ENCODE measurements at places on chromosomes 3 and 15.

- H3K4me3 ChIP-seq, result no peak overlapping the region
- no peaks in the 10 kb centered on the region for H3K27me3 ChIP-seq
- DNase-seq, result no peak
Measured at GRCh38 chr3:141808586-141808985, 45.4 kb downstream of the GRK7 start.

- DNase-seq, result no peak
- peaks cover 3% of the 10 kb centered on the region for H3K27me3 ChIP-seq
- no peak overlapping the region for H3K27ac ChIP-seq
Measured at GRCh38 chr3:22101351-22101750, 350.3 kb upstream of the ZNF385D start.

DNA sequence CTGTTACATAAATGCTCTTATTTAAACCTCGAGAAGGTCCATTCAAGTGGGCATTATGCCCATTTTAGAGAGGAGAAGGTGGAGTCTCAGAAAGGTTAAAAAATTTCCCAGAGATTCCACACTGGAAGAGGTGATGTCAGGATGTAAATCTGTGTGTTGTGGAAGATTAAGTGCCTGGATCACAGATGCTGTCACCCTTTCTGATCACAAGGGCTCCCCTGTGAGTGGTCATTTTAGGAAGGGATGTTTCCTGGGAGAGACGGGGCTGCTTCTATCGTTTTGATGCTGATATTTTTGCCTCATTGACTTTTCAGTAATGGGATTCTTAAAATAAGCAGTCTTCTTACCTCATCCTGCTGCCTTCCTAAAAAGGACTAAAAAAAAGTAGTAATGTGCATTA is 132.5 kb downstream of the CLSTN2 start:
- no peaks in the 10 kb centered on the region for H3K4me1 ChIP-seq
- no peaks in the 10 kb centered on the region for H3K36me3 ChIP-seq
- no peak overlapping the region for H3K4me3 ChIP-seq
- H3K27me3 ChIP-seq, result peaks cover 25% of the 10 kb centered on the region

DNA sequence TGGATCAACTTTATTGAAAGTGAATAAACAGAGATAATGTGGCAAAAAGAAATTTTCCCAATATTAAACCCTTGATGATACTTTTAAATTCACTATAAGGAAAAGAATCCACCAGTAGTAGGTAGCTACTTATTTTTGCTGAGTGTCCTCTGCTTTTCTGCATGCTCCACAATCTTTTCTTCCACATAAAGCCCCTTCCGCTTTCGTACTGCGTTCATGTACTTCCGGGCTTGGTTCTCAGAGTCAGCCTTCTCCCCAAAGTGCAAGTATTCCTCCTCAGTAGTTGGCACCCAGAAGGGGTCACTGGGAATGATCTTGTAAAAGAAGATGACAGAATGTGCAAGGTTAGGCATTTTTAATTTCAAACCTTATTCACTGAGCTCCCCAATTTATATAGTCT is 84.4 kb upstream of the MEX3B start:
- H3K4me3 ChIP-seq, result no peak overlapping the region
- H3K4me1 ChIP-seq, result peaks cover 34% of the 10 kb centered on the region
- H3K27me3 ChIP-seq, result no peaks in the 10 kb centered on the region
- H3K27ac ChIP-seq, result peak overlapping the region; percentile 89
- no peaks in the 10 kb centered on the region for H3K36me3 ChIP-seq

GRCh38 chr15:45794712-45795439 is 160.0 kb downstream of the SQOR start:
- no peak for DNase-seq
- H3K4me3 ChIP-seq, result no peak overlapping the region
- H3K27me3 ChIP-seq, result peaks cover 29% of the 10 kb centered on the region
- H3K27ac ChIP-seq, result no peak overlapping the region
- H3K4me1 ChIP-seq, result peaks cover 9% of the 10 kb centered on the region
- H3K36me3 ChIP-seq, result no peaks in the 10 kb centered on the region

- no peak overlapping the region for H3K4me3 ChIP-seq
- peaks cover 8% of the 10 kb centered on the region for H3K4me1 ChIP-seq
- H3K27ac ChIP-seq, result peak overlapping the region; percentile 55
- H3K27me3 ChIP-seq, result no peaks in the 10 kb centered on the region
Measured at GRCh38 chr3:146077181-146077580, 83.8 kb downstream of the PLOD2 start.

DNA sequence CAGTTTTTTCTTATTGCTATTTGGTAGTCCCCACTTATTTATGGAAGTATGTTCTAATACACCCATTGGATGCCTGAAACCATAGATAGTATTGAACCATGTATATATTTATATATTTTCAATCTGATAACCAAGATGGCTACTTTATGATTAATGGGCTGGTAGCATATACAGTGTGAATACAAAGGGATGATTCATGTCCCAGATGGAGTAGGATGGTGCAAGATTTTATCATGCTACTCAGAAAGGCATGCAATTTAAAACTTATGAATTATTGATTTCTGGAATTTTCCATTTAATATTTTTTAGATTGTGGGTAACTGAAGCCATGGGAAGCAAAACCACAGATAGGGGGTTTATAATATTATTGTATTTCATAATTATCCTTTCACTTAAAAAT is 35.2 kb downstream of the AP4E1 start:
- H3K27ac ChIP-seq, result no peak overlapping the region
- peaks cover 17% of the 10 kb centered on the region for H3K36me3 ChIP-seq
- peaks cover 16% of the 10 kb centered on the region for H3K4me1 ChIP-seq

DNA sequence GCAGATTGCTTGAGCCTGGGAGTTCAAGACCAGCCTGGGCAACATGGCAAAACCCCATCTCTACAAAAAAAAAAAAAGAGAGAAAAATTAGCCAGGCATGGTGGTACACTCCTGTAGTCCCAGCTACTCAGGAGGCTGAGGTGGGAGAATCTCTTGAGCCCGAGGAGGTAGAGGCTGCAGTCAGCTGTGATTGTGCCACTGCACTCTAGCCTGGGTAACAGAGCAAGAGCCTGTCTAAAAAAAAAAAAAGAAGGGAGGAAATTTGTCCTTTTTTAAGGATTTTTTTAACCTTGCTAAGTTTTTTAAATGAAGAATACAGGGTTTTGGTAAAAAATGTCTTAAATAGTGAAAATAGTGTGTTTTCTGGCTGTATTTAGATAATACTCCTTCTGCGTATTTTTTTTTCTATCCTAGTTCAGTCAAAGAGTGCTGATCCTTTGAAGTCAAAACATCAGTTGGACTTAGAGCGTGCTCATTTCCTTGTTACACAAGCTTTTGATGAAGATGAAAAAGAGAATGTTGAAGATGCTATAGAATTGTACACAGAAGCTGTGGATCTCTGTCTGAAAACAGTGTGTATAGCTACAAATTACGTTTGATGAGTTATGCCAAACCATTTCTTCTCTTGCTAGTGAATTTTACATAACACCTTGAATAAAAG is 11.1 kb downstream of the CAPN7 start:
- H3K27ac ChIP-seq, result no peak overlapping the region
- no peaks in the 10 kb centered on the region for H3K4me1 ChIP-seq
- no peaks in the 10 kb centered on the region for H3K27me3 ChIP-seq
- H3K4me3 ChIP-seq, result no peak overlapping the region
- DNase-seq, result no peak
- H3K36me3 ChIP-seq, result peaks cover 54% of the 10 kb centered on the region

GRCh38 chr3:8505621-8506020 is 4.0 kb downstream of the LMCD1 start:
- no peaks in the 10 kb centered on the region for H3K27me3 ChIP-seq
- H3K4me1 ChIP-seq, result peaks cover 61% of the 10 kb centered on the region
- peak overlapping the region; percentile 26 for H3K27ac ChIP-seq
- DNase-seq, result no peak
- peaks cover 3% of the 10 kb centered on the region for H3K36me3 ChIP-seq

GRCh38 chr15:49265911-49266310 is 95.9 kb downstream of the GALK2 start:
- no peaks in the 10 kb centered on the region for H3K27me3 ChIP-seq
- peaks cover 26% of the 10 kb centered on the region for H3K36me3 ChIP-seq
- H3K27ac ChIP-seq, result no peak overlapping the region
- no peak overlapping the region for H3K4me3 ChIP-seq

DNA sequence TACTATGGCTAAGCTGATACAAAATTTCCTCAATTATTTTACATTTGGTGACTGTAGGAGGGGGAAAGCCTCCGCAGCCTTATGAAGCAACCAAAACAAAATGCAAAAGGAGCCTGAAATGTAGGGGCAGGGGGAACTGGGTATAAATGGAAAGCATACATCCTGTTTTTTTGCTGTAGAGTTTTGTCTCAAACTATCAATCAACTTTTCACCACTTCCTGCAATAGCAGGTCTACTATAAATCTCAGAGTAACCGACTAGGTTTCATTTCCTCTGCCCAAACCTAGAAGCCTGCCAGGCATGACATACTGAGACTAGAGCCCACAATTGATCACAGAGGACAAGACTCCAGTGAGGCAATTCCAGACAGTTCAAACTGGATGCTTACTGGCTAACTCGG is 91.3 kb downstream of the SHQ1 start:
- H3K27ac ChIP-seq, result no peak overlapping the region
- H3K4me3 ChIP-seq, result no peak overlapping the region
- no peaks in the 10 kb centered on the region for H3K27me3 ChIP-seq
- H3K4me1 ChIP-seq, result peaks cover 3% of the 10 kb centered on the region
- no peak for DNase-seq
- H3K36me3 ChIP-seq, result peaks cover 5% of the 10 kb centered on the region

- H3K36me3 ChIP-seq, result peaks cover 4% of the 10 kb centered on the region
- DNase-seq, result no peak
- H3K27ac ChIP-seq, result no peak overlapping the region
- H3K27me3 ChIP-seq, result no peaks in the 10 kb centered on the region
- peak overlapping the region; percentile 81 for H3K4me3 ChIP-seq
Measured at GRCh38 chr15:81001152-81002008, 657 bp downstream of the TLNRD1 start.

GRCh38 chr3:71640331-71640983 is 56.9 kb upstream of the FOXP1 start:
- no peaks in the 10 kb centered on the region for H3K27me3 ChIP-seq
- H3K4me3 ChIP-seq, result no peak overlapping the region
- H3K36me3 ChIP-seq, result no peaks in the 10 kb centered on the region
- H3K4me1 ChIP-seq, result no peaks in the 10 kb centered on the region

- H3K4me3 ChIP-seq, result no peak overlapping the region
- no peak for DNase-seq
- H3K27ac ChIP-seq, result no peak overlapping the region
- peaks cover 28% of the 10 kb centered on the region for H3K27me3 ChIP-seq
- no peaks in the 10 kb centered on the region for H3K36me3 ChIP-seq
Measured at GRCh38 chr15:52709187-52709981, 30.2 kb upstream of the ATOSA start.

DNA sequence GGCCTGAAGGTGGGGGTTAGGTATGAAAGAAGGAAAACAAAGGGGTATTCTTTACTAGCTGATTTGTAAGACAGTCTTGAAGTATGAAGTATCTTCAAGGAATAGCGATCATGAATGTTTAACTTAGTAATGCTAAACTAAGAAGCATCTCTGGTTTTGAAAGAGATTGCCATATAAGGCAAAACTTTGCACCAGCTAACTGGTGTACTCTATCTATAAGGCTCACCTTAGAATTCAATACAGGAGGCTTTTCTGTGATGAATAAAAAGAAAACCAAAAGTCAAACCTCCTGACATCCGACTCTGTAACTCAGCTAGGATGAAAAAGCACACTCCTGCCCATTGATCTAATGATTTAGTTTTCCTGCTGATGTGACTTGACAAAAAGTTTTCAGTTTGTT is 54.7 kb downstream of the FOXP1 start:
- H3K27ac ChIP-seq, result peak overlapping the region; percentile 40
- H3K4me3 ChIP-seq, result no peak overlapping the region
- H3K27me3 ChIP-seq, result no peaks in the 10 kb centered on the region
- H3K36me3 ChIP-seq, result peaks cover 14% of the 10 kb centered on the region
- DNase-seq, result no peak
- H3K4me1 ChIP-seq, result peaks cover 38% of the 10 kb centered on the region

- H3K4me3 ChIP-seq, result no peak overlapping the region
- H3K36me3 ChIP-seq, result peaks cover 28% of the 10 kb centered on the region
Measured at GRCh38 chr3:52490939-52491526, 4.1 kb upstream of the STAB1 start.

DNA sequence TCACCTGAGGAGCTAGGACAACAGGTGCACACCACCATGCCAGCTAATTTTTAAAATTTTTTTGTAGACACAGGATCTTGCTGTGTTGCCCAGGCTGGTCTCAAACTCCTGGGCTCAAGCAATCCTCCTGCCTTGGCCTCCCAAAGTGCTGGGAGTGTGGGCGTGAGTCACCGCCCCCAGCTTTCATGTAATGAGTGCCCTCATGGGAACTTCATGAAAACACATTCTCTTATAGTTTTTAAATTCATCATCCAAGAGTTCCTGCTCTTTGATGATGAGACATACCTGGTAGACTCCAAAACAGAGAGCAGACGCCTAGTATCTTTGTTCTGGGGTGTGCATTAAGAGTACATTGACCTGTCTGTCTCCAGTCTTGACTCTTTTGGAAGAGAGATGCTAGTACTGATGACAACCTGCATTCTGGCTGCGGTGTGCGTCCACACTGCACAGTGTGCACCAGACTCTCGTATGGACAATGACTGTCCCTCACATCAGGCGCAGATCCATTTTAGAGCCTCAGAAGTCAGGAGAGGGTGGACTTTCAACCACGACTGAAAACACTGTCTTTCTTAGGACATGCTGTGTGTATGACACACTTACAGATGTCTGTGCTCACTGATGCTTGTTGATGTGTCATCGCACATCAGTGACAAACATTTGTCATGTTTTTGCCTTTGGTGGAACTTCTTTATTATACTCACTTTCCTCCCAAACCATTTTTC is 2.0 kb downstream of the NRROS start:
- no peak for DNase-seq
- peaks cover 27% of the 10 kb centered on the region for H3K27me3 ChIP-seq
- no peak overlapping the region for H3K4me3 ChIP-seq
- H3K27ac ChIP-seq, result no peak overlapping the region
- H3K4me1 ChIP-seq, result peaks cover 6% of the 10 kb centered on the region

GRCh38 chr3:31142139-31142538 is 247.7 kb upstream of the GADL1 start:
- H3K36me3 ChIP-seq, result no peaks in the 10 kb centered on the region
- peak overlapping the region; percentile 36 for H3K27ac ChIP-seq
- no peaks in the 10 kb centered on the region for H3K27me3 ChIP-seq
- peaks cover 20% of the 10 kb centered on the region for H3K4me1 ChIP-seq
- DNase-seq, result no peak

DNA sequence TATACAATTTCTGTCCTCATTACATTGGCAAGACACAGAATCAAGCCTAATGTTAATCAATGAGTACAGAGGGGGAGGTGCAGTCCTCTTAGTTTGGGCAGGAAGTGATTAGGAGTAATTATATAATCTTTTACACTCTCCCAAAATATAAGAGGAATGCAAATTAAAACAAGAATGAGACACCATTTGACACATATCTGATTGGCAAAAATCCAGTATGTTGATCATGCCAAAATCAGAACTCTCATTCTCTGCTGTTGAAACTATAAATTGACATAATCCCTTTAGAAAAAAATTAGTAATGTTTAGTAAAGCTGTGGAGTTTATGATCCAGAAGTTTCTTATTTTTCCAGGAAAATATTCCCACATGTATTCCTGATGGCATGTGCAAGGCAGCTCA is 373.4 kb downstream of the EPHA6 start:
- H3K27ac ChIP-seq, result no peak overlapping the region
- H3K4me1 ChIP-seq, result peaks cover 6% of the 10 kb centered on the region
- peaks cover 14% of the 10 kb centered on the region for H3K36me3 ChIP-seq
- no peak for DNase-seq
- no peak overlapping the region for H3K4me3 ChIP-seq
